ENCODE measurements at places on chromosomes 13 and 19.
A peak's percentile ranks its signal among the peaks of the same experiment; 100 is the strongest.

DNA sequence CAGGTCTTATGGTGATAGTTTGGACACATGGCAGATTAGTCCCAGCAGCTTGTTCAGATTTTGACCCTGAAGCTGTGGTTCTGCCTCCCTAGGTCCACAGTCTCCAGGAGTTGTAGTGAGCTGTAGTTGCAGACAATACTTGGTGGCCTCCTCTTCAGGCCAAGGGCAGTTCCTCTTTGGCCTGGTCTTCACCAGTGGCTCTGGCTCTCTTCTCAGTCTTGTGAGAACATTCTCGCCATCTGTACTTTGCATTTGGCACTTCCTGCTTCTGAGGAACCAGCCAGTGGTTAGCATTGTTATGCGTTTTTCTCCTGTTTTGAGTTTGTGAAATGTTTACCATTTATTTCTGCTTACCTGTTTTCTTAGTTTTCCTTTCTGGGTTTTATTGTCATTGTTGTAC, 40.7 kb downstream of the PCCA start:
- DNase-seq: peak; percentile 5

DNA sequence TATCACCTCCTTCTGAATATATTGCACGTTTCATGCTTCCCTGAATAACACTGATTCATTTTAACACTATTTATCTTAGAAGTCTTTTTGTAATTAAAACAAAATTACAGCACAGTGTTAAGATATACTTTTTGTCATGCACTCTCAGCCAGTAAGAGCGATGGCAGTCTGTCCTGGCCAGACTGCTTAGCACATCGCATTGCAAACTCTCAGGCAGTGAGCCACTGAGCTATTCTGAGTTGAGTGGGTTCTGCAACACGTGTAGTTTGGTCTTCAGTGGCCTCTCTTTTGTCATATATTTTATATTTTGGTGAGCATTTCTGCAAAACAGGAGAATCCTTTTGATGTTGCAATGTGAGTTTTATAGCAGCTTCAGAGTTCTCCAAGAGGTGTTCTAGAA, 332.1 kb downstream of the HS6ST3 start:
- no peak for DNase-seq

DNA sequence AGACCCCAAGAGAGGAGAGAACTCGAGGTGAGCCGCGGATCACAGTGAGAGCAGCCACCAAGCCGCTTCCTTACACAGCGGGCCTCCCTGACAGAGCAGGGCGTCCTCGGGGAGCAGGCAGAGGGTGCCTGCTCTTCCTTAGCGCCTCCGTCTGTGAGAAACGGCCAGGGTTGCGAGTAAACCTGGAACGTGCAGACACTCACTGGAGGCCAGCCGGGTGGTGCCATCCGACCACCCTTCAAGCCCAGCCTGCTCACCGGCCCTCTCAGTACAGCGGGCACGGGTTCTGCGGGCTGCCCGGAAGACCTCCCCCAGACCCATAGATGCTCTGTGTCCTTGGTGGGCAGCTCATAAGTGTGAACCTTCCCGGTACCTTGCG, 9.6 kb downstream of the DOT1L start:
- DNase-seq: no peak

GRCh38 chr13:49110122-49110912, 109.8 kb upstream of the MLNR start:
- DNase-seq: peak; percentile 74

GRCh38 chr13:50951366-50951765, 41.8 kb downstream of the RNASEH2B start:
- DNase-seq: no peak

- no peak for DNase-seq
Measured at GRCh38 chr13:90552702-90553101, 794.8 kb upstream of the MIR17HG start.

DNA sequence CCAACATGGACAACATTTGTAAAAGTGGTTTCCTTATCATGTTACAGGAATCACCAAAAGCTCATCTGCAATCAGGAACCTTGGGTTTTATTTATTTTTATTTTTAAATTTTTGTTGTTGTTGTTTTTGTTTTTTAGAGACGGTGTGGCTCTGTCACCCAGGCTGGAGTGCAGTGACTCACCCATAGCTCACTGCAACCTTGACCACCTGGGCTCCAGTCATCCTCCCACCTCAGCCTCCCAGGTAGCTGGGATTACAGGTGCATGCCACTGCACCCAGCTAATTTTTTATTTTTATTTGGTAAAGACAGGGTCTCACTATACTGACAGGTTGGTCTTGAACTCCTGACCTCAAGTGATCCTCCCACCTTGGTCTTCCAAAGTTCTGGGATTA, 13.6 kb upstream of the SERP2 start:
- DNase-seq: no peak

- DNase-seq: no peak
Measured at GRCh38 chr19:14550201-14550754, 20.9 kb downstream of the TECR start.

DNA sequence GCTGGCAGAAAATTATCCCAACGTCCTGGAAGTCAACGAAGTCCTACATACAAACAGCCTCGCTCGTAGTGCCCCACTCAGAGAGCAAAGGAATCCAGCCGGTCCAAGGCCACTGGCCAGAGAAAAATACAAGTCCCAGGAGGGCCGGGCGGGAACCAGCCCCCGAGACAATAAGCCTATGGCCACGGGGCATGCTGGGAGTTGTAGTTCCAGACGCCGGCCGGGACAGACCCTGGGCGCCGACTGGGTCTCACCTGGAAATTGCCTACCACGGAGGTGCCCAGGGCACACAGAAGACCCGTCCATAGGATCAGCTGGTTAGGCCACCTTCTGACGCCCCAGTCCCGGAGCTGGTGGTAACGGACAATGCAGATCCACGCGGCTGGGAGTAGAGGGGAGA, 5.4 kb downstream of the TMEM150B start:
- DNase-seq: no peak

GRCh38 chr13:110713981-110714796, 689 bp downstream of the ING1 start:
- peak; percentile 78 for DNase-seq

DNA sequence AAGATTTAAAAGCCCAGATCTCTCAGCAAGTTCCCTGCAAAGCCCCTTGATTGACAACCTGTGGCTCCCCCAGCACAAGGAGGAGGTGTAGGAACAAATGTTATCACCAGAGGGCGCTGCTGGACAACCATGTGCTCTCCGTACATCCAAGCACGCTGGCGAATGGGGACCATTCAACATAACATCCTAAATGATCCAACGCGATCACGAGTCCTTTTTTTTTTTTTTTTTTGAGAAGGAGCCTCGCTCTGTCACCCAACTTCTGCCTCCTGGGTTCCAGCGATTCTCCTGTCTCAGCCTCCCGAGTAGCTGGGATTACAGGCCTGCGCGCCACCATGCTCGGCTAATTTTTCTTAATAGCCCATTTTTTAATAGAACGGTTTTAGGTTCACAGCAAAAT, 52.0 kb downstream of the NWD1 start:
- peak; percentile 74 for DNase-seq

DNA sequence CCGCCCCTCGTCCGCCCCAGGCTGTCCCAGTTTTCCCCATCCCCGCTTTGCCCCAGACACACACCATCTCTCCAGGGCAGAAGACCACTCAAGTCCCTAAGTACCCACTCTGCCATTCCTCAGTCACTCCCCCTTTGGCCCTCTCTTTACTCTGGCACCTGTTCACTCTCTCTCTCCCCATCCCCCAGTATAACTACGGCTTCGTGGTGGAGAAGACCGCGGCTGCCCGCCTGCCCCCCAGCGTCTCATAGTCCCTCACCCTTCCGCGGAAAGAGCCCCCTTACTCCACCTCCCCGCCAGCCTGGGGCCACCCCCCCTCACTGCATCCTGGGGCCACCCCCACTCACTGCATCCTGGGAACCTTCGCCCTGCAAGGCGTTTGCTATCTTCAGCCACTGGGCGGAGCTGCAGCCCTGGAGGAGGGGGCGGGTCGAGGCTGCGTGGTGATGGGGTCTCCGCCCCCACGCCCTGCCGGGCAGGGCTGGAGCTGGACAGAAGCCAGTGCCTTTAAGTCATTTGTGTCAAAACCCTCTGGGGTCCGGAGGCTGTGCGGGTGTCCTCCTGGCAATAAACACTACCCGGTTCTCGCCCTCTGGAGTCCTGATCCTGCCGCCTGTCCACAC, 5.0 kb downstream of the MVB12A start:
- no peak for DNase-seq

DNA sequence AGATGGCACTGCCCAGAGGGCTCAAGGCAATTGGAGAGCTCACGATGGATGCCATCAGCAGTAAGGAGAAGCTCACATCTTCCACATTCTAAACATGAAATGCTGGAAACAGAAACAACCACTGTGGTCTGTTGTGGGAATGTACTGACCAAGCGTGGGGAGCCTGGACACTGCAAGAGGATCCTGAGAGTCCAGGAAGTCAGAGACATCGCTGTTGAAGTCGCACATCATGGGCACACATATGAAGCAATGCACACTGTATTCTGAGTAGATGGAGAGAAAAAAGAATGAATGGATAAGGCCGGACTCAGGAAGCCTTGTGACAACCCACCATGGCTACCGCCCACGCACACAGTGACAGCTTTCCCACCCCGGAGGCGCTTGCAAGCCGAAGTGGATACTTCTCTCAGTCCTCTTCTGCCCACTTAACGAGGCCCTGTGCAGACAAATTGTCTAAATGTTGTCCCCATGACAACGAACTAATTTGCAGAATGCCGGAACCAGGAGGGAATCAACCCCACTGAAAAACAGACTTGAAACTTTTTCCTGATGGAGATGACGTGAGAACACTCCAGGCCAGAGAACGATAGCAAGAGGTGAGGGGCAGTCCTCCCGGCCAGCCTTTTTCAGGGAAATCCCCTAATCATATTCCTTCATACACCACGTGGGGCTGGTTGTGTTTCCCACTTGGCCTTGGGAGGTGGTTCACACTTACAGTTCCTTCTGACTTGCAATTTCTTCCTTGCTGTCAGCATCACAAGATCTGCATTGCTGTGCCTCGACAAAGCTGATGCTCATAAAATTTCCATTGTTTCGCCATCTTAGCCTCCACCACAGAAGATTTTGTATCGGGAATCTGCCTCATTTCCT, 109.6 kb upstream of the SERP2 start:
- no peak for DNase-seq

- DNase-seq: no peak
Measured at GRCh38 chr13:75875450-75875849, 239.3 kb downstream of the LMO7 start.

DNA sequence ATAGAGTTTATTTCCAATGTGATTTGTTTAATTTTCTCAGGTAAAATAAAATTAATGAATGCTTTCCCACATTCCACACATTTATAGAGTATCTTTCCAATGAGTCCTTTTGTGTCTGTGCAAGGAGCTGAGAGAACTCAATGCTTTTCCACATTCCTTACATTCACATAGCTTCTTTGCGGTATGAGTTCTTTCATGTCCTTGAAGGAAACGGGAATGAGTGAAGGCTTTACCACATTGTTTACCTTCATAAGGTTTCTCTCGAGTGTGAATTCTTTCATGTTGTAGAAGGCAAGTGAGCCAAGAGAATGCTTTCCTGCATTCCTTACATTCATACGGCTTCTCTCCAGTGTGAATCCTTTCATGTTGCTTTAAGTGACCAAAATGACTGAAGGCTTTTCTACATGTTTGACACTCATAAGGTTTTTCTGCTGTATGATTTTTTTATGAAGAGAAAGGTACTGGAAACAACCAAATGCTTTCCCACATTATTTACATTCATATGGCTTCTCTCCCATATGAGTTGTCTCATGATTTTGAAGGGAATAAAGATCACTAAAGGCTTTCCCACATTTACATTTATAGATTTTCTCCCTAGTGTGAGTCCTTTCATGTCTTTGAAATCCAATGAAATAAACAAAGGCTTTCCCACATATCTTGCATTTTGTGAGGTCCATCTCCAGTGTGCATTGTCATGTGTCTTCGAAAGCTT, 14.4 kb upstream of the ZNF442 start:
- no peak for DNase-seq

All from CD4-positive, alpha-beta T cell treated with Interleukin-2 at 100 ng/mL for 4 hours (primary cell).